Activated T-helper 1 cell treated with anti-CD3 and anti-CD28 coated beads, Interleukin-12 subunit alpha, Interleukin-12 subunit beta, Interleukin-2, Interleukin-4 antibody, amounts not matched to agents 30 ng/mL and 10 ng/mL and 1 ng/mL, durations not matched to agents 14 hours and 24 hours and 36 hours (primary cell): ENCODE measurements at places on chromosomes 16 and 17.

DNA sequence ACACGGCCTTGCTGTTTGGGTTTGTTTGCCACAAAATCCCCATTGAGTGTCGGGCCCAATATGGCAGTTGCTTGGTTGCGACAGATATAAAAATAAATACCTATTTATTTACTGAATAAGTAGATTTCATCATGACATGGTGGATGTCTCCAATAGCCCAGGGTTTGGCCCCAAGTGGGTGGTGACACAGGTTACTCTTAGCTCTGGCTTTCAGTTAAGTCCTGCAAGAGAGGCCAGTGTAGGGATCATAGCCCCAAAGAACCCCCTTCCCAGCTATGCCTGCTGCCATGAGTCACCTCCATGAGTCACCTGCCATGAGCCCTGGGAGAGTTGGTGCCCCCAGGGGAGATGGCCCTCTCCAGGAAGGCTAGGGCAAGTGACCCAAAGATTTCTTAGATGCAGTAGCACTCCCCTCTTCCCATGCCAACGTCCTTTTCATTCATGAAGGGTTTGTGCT is 78.7 kb upstream of the LGALS9 start:
- DNase-seq = no peak

DNA sequence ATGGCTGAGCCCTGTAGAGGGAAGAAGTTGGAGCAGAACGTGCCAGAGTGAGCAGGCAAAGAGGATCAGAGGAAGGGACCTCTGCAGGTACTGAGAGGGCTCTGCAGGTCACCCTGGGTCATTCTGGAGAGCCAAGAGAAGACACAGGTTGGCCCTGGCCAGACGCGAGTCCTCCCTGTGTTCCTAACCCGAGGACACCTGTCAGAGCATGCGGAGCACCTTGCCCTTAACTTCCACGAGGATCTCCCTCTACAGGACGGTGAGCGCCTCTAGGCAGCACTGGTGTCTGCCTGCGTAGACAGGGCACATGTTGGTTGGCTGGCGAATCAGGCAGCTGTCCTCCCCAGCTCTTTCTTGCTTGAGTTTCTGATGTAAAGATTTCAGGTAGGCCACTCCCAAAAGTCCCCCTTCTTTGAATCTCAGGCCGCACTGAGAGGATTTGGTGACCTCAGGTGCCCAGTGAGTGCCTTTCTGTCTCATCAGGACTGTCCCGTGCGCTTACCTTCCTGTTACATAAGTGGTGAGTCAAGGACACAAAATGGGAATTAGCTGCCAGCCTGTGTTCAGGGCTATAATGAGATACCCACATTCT is 45.3 kb downstream of the MPRIP start:
- DNase-seq = no peak

- DNase-seq = no peak
Observed at GRCh38 chr16:4604401-4604800, 10.3 kb downstream of the UBALD1 start.

DNA sequence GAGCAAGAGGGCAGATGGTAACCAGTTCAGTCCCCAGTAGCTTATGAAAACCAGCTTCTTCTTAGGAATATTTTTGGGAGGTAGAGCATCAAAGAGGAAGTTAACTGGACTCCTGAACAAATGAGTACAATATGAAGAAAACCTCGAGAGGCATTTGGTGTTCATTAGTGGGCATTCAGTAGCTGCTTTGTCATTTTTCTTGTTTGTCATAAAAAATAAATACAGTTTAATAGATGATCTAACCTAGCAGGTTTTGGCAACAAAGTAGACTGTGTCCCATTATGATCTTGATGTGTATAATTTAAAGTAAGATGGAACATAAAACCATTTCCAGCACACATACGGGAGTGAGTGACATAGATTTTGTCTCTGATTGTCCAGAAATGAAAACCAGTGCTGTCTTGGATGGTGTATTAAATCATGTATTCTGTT is 173.1 kb downstream of the HS3ST3A1 start:
- DNase-seq = no peak

DNA sequence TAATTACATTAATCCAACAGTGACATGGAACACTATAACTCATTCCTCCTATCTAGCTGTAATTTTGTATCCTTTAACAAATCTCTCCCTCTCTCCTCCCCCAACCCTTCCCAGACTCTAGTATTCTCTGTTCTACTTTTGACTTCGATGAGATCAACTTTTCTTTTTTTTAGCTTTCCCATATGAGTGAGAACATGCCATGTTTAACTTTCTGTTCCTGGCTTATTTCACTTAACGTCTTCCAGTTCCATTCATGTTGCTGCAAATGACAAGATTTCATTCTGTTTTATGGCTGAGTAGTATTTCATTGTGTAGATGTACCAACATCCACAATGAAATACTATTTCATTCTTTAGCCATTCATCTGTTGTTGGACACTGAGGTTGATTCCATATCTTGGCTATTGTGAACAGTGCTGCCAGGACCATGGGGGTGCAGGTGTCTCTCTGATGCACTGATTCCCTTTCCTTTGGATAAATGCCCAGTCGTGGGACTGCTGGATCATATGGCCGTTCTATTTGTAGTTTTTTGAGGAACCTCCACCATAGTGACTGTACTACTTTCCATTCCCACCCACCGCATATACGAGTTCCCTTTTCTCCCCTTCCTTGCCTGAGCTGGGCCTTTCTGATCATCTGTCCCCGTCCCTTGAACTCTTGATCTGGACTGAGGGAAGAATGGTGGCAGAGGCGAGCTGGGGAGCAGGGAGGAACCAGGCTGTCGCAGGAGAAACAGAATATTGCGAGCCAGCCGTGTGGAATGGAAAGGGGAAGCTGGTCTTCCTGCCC is 7.7 kb upstream of the CEP295NL start:
- DNase-seq = no peak

GRCh38 chr17:71447644-71448043 is 673.2 kb upstream of the SOX9 start:
- DNase-seq = no peak

GRCh38 chr16:50505714-50506542 is 42.3 kb upstream of the NKD1 start:
- no peak for DNase-seq

- DNase-seq = peak; percentile 24
Observed at GRCh38 chr17:7445619-7445968, 733 bp downstream of the CHRNB1 start.

- no peak for DNase-seq
Observed at GRCh38 chr16:83953796-83954576, 946 bp downstream of the OSGIN1 start.

DNA sequence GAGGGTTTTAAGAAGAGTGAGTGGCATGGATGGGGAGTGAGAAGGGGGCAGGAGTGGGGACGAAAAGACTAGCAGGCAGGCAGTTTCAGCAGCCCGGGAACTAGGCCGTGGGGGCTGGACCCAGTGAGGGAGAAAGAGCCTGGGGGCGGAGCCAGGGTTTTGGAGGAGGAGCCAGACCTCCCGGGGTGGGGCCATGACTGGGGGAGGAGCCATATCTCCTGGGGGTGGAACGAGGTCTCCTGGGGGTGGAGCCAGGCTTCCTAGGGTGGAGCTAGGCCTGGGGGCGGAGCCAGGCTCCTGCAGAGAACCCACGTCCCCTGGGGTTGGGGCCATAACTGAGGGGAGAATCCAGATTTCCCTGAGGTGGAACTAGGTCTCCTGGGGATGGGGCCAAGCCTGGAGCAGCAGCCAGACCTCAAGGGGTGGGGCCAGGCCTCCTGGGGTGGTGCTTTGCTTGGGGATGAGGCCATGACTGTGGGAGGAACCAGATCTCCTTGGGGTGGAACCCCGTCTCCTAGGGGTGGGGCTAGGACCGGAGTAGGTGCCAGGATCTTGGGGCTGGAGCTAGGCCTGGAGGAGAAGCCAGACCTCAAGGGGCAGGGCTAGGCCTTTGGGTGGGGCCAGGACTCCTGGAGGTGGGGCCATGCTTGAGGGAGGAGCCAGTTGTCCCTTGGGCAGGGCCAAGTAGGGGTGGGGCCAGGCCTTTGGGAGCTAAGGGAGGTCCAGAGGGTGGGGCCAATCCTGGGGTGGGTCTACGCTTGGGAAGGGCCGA is 41.7 kb upstream of the JPH3 start:
- no peak for DNase-seq

DNA sequence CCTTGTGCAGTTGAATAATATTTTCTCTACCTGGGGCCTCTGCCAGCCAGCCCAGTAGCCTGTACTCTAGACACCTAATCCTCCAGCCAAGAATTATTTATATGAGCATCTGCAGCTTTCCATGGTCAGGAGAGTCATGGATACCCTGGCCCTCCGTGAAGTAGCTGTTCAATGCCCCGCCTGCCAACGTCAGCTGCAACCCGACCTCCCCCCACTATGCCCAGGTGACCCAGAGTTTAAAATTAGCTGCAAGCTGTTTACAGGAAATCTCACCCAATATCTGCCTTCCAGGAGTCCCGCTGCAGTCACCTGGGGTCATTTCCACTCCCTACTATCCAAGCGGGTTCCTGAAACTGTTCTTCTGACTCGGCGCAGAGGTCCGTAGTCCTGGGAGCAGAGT is 12.3 kb downstream of the SDR42E2 start:
- no peak for DNase-seq

- DNase-seq = no peak
Observed at GRCh38 chr16:49593424-49594040, 219.9 kb downstream of the C16orf78 start.
